ENCODE measurements at places on chromosomes 5 and 9.

- no peak for DNase-seq
Observed at GRCh38 chr5:122400938-122401337, 88.9 kb downstream of the SNCAIP start.

DNA sequence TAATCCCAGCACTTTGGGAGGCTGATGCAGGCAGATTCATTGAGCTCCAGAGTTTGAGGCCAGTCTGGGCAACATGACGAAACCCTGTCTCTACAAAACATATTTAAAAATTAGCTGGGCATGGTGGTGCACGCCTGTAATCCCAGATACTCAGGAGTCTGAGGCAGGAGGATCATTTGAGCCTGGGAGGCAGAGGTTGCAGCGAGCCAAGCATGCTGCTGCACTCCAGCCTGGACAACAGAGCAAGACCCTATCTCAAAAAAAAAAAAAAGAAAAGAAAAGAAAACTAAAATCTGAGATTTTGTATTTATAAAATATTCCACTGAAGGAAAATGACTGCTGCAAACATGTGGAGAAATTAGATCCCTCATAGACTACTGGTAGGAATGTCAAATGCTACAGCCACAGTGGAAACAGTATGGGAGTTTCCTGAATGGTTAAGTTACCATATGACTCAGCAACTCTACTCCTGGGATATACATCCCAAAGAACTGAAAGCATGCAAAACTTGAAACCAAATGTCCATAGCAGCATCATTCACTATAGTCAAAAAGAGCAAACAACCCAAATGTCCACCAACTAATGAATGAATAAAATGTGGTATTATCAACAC lies 106.1 kb downstream of the UBAP2 start:
- no peak for DNase-seq

GRCh38 chr5:33297760-33298216 lies 143.0 kb upstream of the TARS1 start:
- no peak for DNase-seq

- no peak for DNase-seq
Observed at GRCh38 chr5:153783362-153783658, 255.4 kb downstream of the FAM114A2 start.

Measured in hematopoietic multipotent progenitor cell treated with erythropoietin and hydrocortisone succinate and interleukin-3 and kit ligand, for 6 days (in vitro differentiated cells).